ENCODE measurements at places on chromosomes 2 and 18.

GRCh38 chr18:63844254-63844653 is 43.3 kb upstream of the SERPINB2 start:
- DNase-seq: no peak

DNA sequence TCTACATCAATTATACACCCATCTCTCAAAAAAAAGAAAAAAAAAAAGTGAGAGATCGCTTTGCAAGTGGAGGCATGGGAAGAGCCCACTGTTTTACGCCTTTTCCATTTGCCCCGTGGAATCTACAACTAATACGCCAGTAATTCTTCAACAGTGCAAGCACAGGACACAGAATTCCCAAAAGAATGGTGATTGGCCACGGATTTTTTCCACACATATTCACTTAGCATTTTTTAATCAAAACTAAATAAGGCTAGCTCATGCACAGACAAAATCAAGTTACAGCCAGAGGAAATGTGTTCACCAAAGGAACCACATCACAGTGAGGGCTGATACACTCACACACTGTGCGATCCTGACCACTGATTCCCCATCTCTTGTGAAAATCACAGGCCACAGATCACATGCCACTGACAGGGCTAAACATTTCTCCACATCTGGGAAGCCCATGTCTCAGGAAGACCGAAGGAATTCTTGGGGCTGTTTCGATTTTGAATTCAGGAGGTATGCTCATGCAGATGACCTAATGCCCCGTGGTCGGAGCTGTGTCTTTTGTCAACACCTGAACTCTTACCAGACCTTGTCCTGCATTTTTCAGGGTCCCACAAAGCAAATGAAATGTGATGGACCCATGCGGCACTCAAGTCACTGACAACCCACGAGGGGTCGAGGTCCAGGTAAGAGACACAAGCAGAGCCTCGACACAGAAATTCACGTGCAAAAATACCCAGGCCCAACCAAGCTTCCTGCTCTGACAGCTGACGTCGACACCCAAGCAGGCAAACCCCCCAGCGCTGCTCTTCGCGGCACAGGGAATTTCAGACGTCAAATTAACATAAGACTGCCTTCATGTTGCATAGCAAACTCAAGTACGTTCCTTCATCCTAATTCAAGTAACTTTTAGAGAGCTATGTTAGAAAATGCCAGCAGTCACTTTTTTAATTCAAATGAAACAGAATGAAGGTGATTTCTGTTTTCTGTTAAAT is 69.6 kb downstream of the ZNF516 start:
- no peak for DNase-seq

- DNase-seq: no peak
Measured at GRCh38 chr2:24919037-24919505, 966 bp downstream of the ADCY3 start.

DNA sequence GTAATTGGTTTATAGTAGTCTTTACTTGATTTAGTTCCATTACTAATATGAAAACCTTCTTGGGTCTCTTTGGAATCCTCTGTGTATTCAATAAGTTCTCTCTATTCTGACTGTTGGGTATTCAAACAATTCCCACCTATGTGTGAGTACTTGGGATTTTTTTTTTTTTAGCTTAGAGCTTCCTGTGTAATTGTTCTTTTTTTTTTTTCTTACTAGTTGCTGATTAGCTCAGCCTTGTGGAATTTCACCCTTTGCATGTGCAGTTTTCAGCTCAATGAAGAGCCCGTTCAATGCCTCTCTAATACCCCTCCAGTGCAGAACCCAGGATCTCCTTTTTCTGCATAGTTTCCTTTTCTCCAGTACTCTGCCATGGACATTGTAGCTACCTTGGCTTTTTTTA is 339.1 kb upstream of the GALNT5 start:
- peak; percentile 4 for DNase-seq

DNA sequence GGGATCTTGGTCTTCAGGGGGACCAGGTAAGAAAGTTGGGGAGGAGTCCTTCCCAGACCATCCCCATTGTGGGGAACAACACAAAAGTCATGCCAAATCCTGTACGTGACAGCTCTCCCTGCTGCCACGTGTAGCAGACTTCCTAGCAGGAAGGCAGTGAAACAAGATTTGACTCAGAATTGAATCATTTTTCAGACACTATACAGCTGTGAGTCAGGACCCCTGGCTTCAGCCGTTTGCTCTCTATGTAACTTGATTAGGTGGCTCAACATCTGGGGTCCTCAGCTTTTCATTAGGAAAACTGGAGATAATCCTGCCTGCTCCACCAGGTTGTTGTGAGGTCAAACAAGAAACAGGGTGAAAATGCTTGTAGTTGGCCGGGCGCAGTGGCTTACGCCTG is 32.9 kb upstream of the PDCL3 start:
- no peak for DNase-seq

GRCh38 chr2:238415036-238415764 is 11.5 kb upstream of the ASB1 start:
- DNase-seq: no peak

- no peak for DNase-seq
Measured at GRCh38 chr2:24725956-24726355, 67.2 kb downstream of the PTRHD1 start.

- no peak for DNase-seq
Measured at GRCh38 chr2:126874961-126875360, 23.7 kb upstream of the TEX51 start.

DNA sequence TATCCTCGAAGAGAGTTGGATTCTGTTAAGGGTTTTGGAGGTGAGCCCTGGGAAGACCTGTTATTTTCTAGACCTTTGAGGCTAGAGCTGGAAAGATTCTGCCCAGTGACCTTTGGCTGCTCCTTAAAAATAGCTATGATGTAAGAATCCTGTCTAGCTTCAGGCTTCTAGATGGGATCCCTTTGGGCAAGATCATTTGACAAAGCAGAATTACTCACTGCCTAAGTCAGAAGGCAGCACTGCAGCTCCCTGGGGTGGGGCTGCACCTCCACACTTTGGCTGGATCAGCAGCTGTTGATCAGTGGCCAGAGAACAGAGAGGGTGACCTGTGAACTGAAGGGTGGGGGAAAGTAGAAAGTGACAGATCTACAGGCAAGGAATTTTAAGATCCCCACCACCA is 103.8 kb downstream of the ASAP2 start:
- DNase-seq: peak; percentile 33

GRCh38 chr18:13328213-13328612 is 109.7 kb downstream of the LDLRAD4 start:
- no peak for DNase-seq

DNA sequence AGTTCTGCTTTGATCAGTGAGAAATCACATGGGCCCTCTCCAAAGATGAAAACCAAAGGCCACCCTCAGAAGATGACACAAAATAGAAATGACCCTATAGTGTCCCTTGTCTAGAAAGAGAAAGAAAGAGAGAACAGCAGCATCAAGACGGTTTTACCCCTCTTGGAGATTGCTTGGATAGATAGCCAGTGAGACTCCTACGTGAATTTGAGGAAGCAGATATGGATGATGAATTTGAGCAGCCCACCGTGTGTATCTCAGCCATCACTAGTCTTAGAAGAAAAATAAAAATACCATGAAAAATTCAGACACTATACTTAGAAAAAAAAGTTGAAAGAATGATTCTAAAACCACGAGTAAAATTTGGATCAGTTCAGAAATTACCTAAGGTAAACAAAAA is 329.1 kb upstream of the CNTNAP5 start:
- DNase-seq: no peak

GRCh38 chr2:155747531-155747930 is 585.0 kb downstream of the NR4A2 start:
- DNase-seq: no peak

DNA sequence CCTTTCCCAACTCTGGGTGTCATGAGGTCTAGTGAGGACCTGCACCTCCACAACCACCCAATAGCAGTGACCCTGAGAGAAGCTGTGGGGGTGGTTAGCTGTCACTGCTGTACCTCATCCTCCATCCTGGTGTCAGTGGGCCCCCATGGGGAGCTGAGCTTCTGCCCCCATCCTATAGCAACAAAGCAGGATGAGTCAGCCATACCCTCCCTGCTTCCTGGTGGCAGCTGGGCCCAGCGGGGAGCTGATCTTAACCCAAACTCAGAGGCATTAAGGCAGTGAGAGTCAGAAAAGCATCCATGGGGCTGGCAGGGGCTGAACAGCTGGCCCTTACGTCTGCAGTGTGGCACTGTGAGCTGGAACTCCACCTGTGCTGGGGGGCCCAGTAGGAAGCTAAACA is 247.8 kb upstream of the HDAC4 start:
- no peak for DNase-seq

GRCh38 chr2:145235312-145235711 is 715.4 kb upstream of the ZEB2 start:
- no peak for DNase-seq

DNA sequence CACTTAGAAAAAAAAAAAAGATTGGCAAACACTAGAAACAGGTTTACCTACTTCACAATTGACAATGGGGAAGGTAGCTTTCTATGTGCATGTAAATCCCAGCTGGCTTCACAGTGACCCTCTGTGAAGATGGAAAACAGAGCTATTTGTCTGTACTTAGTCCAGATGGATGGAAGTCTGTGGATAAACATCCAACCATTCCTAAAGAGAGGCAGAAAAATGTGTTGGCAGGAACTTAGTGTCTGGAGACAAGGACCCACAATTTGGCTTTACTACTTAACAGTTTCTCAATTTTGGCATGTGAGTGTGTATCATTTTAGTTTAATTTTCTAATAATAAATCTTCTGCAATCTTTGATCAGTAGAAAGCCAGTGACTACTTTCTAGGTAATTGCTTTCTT is 154.4 kb downstream of the RAD51AP2 start:
- no peak for DNase-seq

- DNase-seq: no peak
Measured at GRCh38 chr2:113848758-113849415, 41.0 kb upstream of the ACTR3 start.

- DNase-seq: no peak
Measured at GRCh38 chr2:156490466-156490840, 54.3 kb downstream of the GPD2 start.

GRCh38 chr2:233544200-233544610 is 22.4 kb downstream of the USP40 start:
- DNase-seq: no peak

DNA sequence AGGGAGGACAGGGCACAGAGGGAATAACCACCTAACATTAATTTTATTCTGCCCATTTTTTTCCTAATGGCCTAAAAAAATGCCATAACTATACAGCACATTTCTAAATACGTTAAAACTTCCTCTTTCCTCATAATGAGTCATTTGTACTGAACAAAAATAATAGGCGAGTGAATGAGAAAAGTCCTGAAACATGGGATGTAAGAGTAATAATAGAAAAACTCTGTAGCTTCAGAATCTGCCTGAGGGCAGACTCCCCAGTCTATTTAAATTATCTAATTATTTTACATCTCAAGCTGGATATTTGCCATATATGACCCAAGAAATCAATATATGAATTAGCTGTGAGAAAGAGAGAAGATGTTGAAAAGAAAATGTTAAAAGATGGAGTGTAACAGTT is 285.1 kb downstream of the TMX3 start:
- no peak for DNase-seq

DNA sequence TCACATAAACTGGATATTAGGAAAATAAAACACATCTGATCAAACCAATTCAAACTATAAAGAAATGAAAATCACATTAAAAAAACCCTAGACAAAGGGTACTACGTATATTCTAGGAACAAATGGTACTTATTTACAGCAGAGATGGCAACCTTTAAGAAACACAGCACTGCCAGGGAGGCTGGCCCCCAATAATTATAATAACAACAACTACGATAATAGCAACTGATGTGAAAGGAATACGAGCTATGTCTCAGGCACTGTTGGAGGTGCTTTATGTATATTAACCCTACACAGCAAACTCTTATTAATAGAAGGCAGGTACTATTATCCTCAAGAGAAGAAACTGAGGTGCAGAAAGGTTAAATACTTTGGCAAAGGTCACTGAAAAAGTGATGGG is 193.9 kb downstream of the NBAS start:
- DNase-seq: no peak

GRCh38 chr2:111032721-111033429 is 87.8 kb upstream of the BCL2L11 start:
- no peak for DNase-seq

GRCh38 chr18:61892683-61893308 is at the start of gene RNF152:
Gene RNF152 (minus strand): TSS chr18:61893007. CDS start chr18:61816463, 76,544 bp downstream.
- DNase-seq: no peak

DNA sequence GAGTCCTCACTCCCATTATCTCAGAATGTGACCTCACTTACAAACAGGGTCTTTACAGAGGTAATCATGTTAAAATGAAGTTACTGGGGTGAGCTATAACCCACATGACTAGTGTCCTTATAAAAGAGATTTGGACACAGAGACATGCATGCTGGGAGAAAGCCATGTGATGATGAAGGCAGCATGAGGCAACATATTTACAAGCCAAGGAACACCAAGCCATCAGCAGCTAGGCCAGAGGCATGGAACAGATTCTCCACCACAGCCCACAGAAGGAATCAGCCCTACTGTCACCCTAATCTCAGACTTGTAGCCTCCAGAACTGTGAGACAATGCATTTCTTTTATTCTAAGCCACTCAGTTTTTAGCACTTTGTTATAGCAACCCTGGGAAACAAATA is 171.9 kb downstream of the EN1 start:
- DNase-seq: no peak

- DNase-seq: no peak
Measured at GRCh38 chr2:204354442-204354856, 190.8 kb upstream of the PARD3B start.

- DNase-seq: no peak
Measured at GRCh38 chr2:46780801-46781445, 134.7 kb downstream of the MCFD2 start.

DNA sequence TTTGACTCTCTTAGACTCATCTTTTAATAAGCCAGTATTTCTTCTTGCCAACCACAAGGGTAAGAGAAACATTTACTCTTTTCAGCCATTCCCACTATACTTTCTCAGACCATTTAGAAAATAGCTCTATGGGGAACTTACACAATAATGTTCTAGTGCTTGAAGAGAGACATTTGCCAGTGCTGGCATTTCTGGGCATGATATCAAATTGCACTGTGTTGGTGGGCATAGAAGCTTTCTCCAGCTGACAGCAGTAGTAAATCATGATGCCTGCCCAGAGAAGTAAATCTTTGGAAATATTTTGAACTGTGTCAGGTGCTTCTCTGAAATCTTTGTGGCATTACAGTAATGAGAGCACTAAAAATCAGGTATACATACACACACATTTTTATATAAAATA is 346.6 kb downstream of the CBLN2 start:
- no peak for DNase-seq

GRCh38 chr2:216546641-216547403 is 48.2 kb downstream of the RPL37A start:
- no peak for DNase-seq

DNA sequence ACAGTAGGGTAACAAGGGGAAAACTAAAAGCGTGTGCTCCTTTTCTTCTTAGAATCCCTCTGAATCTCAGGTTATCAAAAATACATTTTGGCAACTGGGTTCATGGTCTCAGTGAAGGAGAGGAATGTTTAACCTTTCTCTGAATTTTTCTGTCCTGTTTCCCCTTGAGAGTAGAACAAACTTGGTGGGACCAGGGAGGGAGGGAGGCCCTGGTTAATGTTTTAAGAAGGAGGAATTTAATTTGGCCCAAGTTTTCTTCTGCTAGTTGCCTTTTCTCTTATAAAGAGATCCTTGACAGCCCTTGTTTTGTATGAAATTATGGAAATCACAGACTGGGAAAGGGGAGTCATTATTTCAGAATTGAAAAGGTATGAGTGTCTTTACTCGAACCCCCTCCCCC is 12.2 kb upstream of the POU3F3 start:
- no peak for DNase-seq

GRCh38 chr18:75132931-75133525 is 75.9 kb downstream of the PTGR3 start:
- no peak for DNase-seq

GRCh38 chr18:26479681-26480079 is 68.7 kb downstream of the KCTD1 start:
- no peak for DNase-seq

All from pulmonary artery endothelial cell (primary cell).